Body of pancreas (tissue), 4 donors: ENCODE measurements at places on chromosomes 3 and 15.

DNA sequence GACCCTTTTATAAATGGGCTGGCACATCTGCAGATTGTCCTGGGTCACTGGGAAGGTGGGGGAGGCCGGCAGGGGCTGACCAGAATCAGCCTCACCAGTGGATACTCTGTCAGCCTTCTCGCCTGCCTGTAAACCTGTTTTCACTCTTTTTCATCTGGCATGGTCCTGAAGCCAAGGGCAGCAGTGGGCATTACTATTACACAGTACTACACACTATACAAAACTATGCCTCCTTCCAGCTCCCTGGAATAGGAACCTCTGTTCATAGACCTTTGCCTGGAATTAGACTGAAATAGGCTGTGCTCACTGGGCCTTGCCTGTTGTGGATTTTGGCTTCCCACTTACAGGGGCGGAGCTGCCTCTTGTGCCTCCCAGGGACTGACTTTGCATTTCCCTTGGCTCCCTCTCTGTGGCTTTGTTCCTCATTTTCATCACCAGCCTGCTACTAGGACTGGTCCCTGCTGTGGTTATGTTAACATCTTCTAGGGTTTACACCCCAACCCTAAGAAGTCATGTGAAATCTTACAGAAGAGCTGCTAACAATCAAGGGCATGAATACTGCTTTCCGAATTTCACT lies 120.7 kb downstream of the FNDC3B start:
- DNase-seq = peak; percentile 65

- DNase-seq = no peak
These were observed 48.0 kb upstream of the UMPS start for GRCh38 chr3:124682263-124682662.

GRCh38 chr3:10762611-10763247 lies 53.3 kb upstream of the SLC6A11 start:
- DNase-seq = no peak

DNA sequence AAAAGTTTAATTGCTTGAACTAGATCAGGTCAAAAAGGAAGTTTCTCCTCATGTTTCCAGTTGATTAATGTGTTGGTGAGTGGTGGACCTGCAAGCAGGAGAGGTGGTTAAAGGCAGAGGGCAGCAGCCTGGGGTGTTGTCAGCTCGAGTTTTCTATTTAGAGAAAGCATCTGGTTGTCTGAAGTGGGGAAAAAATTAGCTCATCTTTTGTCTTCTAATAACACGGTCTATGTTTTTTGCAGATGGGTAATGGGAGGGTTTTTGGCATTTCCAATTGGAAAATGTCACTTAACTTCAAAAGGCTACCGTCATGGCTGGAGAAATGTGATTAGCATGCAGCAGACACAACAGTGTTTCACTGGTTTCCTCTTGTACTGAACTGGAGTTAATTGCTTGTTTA lies 122.6 kb downstream of the ITPR1 start:
- DNase-seq = no peak

DNA sequence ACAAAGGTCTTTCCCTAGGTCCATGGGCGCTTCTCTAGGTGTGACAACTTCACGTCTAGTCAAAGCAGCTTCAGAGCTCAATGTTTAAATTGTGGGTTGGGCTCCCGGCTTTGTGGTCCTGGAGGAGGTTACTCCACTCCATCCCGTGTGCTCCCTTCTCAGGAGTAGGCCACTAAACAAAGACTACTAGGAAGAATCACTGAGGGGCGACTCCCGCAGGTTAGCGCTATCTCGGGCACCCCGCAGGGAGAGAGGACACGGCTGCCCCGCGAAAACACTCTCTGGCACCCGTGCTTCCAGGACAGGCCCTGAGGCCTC lies 500 bp downstream of the PARP6 start:
- no peak for DNase-seq

DNA sequence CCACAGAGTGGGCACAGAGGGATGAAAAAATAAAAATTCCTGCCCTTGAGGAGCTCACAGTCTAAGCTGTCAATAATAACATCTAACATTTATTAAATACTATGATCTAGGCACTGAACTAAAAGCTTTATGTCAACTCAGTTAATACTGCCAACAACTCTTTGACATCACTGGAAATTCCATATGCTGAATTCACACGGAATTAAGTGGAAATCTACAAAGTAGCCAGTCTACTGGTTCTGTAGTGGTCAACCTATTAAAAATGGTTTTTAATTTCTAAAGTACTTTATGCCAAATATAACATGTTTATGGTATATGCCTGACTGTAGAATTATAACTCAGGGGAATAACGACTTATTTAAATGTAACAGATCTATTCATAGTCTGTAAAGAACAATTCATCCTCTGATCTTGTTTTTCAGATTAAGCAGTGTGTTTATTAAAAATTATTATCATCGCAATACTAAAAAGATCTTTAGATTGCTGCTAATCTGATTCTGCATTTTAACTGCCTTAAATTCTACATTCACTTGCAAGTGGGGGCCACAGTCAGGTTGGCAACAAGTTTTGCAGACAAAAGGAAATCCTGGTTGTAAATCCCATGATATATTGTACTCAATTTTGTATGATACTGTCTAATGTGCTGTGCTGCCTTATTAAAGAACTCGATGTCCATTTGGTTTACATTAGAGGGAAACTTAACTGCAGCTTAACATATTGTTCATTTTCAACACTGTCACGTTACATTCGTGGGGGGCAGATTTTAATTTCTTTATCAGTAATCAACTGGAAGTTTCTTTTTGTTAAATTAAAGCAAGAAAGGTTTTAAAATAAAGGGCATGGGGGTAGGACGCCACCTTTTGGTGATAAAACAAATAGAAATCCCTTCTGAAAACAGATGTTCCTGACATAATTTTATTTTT lies 2.6 kb upstream of the FOXP1 start:
- no peak for DNase-seq

- no peak for DNase-seq
These were observed 101.6 kb downstream of the CPN2 start for GRCh38 chr3:194249323-194250097.

GRCh38 chr3:134829721-134830120 lies 34.7 kb downstream of the EPHB1 start:
- DNase-seq = no peak

- no peak for DNase-seq
These were observed 911.9 kb downstream of the FHIT start for GRCh38 chr3:60339304-60339703.

DNA sequence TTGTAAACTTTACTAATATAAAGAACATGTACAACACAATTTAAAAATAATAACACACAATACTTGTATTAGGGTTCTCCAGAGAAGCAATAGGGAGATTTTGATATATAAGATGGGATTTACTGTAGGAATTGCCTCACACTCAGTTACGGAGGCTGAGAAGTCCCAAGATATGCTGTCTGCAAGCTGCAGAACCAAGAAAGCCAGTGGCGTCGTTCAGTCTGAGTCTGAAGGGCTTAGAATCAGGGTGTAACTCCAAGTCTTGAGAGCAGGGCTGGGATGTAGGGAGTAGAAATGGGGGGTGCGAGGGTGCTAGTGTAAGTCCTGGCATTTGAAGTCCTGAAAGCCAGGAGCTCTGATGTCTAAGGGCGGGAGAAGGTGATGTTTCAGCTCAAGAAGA lies 206.6 kb upstream of the HES1 start:
- no peak for DNase-seq

- DNase-seq = no peak
These were observed 48.7 kb upstream of the VILL start for GRCh38 chr3:37941608-37942508.

DNA sequence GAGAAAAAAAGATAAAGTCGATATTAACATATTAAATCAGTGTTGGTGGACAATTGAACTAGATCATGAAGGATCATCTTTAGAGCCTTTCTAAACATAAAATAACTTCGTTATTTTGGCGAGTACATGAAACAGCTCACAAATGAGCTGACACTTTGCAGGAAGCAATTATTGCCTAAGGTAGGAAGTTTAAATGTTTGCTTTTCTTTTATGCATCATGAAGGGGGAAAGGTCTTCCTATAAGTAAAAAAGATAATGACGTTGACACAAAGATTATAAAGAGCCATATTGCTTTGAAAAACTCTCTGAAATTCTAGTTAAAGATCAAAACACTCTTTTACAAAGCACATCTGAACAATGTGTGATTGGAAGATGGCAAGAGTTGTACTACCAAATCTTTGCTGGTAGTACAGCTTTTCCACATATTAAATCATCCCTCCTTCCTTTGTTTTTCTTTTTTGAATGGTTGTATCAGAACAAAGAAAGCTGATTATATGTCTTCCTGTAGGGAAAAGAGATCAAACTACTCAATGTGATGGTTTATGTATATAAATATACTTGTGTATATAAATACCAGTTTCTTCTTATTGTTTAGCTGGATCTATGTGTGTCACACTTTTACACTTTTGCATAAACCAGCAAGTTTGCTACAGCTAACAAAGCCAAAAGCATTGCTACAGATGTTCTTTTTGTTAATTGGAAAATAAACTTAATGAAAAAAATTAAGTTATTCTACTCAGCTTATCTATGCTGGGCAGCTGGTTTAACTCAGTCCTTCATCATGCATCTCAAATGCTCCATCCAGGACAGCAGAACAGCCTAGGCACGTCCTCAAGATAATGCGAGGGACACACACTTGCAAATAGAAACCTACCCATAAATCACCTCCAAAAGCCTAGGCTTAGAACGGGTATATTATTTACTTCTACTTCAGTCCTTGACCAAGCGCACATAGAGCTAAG lies 850.8 kb upstream of the ROBO1 start:
- DNase-seq = no peak

GRCh38 chr15:89104172-89104564 lies 15.9 kb downstream of the ABHD2 start:
- DNase-seq = no peak

GRCh38 chr3:187367561-187368103 lies 553 bp upstream of the RTP4 start:
- DNase-seq = no peak

GRCh38 chr3:165918657-165918979 lies 81.4 kb upstream of the BCHE start:
- DNase-seq = no peak

GRCh38 chr3:13053420-13053819 lies 19.8 kb downstream of the IQSEC1 start:
- DNase-seq = no peak

GRCh38 chr3:126542340-126543241 lies 16.1 kb downstream of the C3orf22 start:
- peak; percentile 4 for DNase-seq

DNA sequence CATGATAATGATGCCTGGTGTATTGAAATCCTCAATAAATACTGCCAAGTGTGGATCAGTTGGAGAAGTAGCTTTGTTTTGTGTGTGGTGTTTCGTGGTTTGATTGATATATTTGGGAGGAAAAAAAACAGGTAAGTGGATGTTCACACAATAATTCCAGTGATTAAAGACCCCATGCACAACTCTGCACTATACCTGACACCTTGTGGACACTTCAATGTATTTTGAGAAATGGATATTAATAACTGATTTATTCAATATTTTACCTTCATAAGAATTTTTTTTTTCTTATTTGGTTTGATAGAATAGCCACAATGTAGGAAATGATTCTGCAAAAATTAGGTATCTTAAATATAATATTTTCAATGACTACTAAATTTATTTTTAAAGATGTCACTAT lies 62.4 kb upstream of the PYDC2 start:
- DNase-seq = no peak

- no peak for DNase-seq
These were observed 40.8 kb downstream of the DPH6 start for GRCh38 chr15:35505141-35505540.
